RKO (cell line): ENCODE measurements at places on chromosomes 7 and 10.

- DNase-seq: no peak
Observed at GRCh38 chr10:112738606-112739591, 211.1 kb upstream of the TCF7L2 start.

DNA sequence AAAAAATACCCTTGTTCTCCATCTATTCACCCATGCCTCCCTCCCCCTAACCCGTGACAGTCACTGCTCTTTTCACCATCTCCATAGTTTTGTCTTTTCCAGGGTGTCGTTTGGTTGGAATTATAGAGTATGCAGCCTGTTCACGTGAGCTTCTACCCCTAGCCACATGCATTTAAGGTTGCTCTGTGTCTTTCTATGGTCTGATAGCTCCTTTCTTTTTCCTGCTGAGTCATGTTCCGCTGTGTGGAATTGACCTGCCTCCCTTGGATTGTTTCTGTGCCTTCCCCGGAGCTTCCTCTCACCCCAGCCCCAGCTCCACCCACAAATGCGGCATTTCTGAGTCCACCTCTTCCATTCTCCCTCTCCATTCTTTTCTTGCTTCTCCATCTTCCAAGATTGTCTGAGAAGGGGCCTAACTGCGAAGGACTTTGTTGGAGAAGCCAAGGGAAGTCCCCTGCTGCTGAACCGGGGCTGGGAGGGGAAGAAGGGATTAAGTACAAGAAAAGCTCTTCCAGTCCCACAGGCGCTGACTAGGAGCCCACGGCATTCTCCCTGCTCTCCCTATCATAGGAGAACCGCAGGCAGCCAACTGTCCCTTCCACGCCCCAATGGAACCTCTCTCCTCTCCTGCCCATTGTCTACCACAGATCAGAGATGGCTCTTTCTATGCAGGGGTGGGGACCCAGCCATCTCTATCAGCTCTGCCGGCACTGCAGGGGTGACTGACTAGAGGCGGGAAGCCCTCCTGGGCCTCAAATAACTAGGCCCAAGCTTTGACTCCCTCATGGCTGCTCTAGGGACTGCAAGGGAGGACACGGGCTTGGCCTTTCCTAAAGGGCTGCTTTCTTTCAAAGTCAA lies 87.5 kb upstream of the ANLN start:
- no peak for DNase-seq

DNA sequence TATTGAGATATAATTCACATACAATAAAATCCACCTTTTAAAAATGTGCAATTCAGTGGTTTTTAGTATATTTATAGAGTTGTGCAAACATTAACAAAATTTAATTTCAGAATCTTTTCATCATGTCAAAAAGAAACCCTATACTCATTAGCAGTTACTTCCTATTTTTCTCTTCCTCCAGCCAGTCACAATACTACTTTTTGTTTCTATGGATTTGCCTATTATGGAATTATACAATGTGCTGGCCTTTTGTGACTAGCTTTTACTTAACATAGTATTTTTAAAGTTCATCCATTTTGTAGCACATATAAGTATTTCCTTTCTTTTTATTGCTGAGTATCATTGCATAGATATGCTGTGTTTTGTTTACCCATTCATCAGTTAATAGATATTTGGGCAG lies 199.9 kb upstream of the IMMP2L start:
- no peak for DNase-seq

GRCh38 chr7:104855861-104856260 lies 158.1 kb upstream of the KMT2E start:
- no peak for DNase-seq

- DNase-seq: peak; percentile 49
Observed at GRCh38 chr10:97689559-97690020, 2.5 kb upstream of the AVPI1 start.

DNA sequence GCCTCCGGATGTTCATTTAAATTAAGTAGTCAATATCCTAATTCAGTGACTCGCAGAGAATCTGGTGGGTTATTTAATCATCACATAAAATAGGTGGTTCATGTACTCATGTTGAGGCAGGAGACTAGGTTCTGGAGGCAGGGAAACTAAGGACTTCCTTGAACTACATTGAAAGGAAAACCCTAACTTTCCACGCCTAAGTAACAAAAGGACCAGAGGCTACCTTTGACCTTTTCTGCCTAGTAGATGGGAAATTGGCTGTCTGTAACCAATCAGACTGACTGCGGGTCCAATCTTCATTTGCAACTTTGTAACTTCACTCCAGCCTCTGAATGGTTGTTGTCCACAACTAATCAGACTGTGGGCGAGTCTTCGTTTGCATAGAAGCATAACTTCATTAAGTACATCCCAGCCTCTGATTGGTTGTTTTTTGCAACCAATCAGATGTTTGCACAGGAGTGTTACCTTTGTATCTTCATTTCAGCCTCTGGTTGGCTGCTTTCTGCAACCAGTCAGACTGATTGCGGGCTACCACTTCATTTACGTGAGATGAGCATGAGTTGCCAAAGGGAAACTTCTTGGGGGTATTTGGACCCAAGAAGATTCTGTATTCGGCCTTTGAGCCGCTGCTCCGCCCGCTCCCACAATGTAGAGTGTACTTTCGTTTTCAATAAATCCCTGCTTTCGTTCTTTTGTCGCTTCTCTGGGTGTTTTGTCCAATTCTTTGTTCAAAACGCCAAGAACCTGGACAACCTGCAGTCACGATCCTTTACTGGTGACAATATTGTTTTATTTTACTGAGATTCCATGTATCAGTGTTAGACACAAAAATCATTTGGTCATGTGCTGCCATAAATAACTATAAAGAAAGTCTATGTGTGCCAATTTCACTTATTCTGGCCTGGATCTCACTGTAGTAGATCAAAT lies 1.7 kb upstream of the ST7 start:
- DNase-seq: peak; percentile 57

GRCh38 chr7:2259480-2259879 lies 17.5 kb downstream of the NUDT1 start:
- DNase-seq: no peak

- DNase-seq: no peak
Observed at GRCh38 chr7:98711945-98712344, 94.9 kb downstream of the NPTX2 start.
